NCI-H748 treated with DMSO at 0.1 percent for 48 hours (cell line): ENCODE measurements at places on chromosomes 4 and X.
A peak's percentile ranks its signal among the peaks of the same experiment; 100 is the strongest.

- no peak for DNase-seq
These were observed 22.7 kb downstream of the UNC5C start for GRCh38 chr4:95526075-95526474.

- no peak for DNase-seq
These were observed 189.1 kb downstream of the PDGFC start for GRCh38 chr4:156782491-156782890.

DNA sequence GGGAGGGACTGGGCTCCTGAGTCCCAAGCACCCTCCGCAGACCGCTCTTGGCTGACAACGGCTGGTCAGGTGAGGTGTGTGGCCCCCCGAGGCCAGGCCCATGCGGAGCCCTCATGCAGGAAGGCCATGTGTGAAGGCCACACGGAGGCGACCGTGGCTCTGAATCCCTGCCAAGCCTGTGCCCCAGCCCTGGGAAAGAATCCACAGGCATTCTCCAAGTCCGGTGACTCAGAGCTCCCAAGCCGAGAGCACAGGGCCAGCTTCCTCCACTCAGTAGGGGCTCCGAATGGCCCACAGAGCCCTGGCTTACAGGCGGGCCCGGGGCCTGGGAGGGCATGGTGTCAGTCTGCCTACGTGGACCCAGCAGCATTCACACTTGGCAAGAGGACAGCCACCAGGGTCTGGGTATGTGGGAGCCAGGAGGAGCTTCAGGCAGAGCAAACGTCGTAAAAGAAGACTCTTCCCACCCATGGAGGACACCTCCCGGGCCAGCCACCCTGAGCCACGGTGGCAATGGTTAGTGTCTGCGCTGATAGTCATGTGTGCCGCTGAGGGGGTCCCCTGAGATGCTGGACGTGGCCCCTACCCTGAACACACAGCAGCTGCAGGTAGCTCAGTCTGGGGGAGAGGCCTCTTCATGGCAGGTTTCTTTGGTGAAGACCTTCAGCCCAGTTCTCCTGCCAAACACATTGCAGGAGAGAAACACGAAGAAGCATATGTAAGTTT, 105.7 kb downstream of the PSAPL1 start:
- no peak for DNase-seq

GRCh38 chr4:134057356-134057755, 144.2 kb downstream of the PABPC4L start:
- no peak for DNase-seq

DNA sequence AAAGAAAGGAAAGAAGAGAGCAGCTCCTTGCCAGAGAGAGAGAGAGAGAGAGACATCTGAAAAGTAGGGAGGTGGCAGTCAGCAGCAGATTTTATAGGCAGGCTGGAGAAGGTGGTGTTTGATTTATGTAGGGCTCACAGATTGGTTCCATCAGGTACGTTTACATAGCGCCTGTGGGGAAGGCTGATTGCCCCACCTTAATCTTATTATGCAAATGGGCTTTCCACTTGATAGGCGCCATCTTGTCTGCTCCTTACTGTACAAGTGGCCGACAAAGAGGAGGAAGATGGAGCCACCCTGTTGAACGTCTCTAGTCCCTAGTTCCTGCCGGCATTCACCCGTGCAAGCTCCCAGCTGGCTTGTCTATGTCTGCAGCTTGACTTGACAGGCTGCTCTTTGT, 49.1 kb upstream of the DHRSX start:
- peak; percentile 63 for DNase-seq

DNA sequence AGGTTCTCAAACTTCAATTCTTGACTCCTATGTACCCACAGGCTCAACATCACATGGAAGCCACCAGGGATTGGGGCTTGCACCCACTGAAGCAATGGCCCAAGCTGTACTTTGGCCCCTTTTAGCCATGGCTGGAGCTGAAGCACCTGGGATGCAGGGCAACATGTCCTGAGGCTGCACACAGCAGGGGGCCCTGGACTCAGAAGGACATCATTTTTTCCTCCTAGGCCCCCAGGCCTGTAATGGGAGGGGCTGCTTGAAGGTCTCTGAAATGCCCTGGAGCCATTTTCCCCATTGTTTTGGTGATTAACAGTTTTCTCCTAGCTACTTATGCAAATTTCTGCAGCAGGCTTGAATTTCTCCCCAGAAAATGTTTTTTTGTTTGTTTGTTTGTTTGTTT, 465.1 kb upstream of the PCDH10 start:
- no peak for DNase-seq

GRCh38 chr4:80841587-80842281, 188.8 kb upstream of the BMP3 start:
- no peak for DNase-seq

DNA sequence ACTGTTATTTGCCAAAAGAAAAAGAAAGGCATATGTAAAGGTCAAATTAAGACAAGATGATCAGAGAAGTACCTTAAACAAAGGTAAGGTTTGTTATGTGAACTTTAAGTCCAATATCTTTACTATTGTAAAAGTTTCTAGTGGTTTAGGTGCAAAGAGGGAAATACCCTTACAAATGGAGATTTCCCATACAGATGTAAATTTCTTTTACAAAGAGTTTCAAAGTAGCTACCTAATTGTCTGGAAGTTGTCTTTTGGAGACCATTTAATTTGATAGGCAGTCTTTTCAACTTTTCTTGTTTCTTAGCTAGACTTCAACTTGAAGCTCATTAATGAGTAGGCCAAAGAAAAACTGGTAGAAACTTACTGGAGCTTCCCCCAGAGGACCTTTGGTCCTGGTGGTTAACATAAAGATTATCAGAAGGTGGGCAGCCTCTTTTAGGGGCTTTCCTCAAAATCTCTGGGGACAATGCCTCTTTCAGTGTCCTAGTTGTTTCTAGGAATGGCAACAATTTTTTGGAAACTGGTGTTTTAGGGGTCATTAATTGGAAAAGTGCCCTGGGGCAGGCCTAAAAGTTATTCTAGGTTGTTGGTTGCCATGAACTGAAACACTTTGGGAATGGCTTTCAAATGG, 297.3 kb downstream of the GUCY2F start:
- DNase-seq = no peak

DNA sequence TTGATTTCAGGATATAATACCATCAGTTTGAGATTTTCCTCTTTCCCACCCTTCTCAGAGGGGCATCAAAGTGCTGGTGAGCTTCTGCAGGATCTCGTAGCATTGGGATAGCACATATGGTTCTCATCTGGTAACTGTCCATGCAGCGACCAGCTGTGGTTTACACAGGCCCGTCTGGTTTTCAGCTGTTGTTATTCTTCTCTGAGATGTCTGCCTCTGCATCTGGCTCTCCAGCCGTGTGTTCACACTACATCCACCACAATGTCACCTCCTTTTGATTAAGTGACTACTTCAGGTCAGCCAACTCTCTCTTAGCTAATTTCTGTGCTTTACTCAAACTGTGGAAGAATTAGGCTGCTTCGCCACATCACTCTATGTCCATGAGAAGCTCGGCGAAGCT, 676.7 kb upstream of the TENM3 start:
- no peak for DNase-seq

GRCh38 chr4:87121341-87122065, 98.9 kb downstream of the KLHL8 start:
- DNase-seq = no peak

- no peak for DNase-seq
These were observed 692 bp downstream of the FAM241A start for GRCh38 chr4:112145790-112146501.

- no peak for DNase-seq
These were observed 119.7 kb downstream of the GASK1B start for GRCh38 chr4:158053086-158053485.

DNA sequence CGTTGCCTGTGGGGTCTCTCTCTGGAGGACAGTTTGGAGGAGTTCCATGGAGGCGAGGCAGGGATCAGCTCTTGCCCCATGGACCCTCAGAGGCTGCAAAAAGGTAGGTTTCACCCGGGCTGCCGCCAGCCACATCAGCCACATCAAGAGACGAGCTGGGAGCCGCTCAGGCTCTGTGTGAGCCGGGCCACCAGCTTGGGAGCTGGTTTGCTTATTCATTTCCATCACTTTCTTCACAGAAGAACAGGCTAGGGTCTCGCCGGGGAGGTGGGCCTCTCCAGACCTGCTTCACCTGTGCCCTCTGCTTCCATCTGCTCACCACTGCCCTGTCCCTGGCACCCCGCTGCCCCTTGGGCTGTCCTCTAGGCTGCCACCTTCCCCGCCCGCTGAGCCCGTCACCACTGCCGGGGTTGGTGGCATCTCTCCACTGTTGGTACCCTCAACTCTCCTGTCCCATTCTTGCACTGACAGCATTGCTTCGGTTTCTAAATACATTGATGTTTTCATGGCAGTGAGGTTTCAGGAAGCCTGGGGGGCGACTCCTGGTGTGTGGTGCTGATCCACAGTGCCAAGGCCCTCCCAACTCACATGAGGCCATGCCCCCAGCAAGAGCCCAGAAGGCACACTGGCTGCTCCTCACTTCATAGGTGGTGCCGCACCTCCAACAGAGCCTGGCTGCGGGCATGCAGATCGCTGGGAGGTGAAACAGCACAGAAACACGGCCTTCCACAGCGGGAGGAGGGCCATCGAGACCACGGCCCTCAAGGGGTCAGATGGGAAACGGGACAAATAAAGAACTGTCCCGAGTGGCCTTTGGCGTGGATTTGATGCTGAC, 4.5 kb upstream of the TREX2 start:
- DNase-seq = no peak

DNA sequence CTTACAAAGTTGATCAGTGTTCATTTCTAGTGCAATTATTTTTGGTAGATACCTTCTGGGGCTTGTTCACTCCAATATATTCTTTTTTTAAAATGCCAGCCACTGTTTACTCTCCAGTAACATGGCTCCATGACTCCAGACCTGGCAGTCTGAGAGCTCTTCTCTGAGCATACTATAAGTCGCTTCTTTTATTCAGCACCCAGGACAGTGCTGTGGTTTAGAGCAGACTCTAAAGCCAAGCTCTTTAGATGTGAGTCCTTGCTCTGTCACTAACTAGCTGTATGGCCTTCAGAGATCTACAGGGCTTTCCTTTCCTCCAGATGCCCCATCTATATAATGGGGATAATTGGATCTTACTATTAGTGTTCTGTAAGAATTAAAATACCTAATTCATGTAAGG, 200.2 kb upstream of the FAM241A start:
- DNase-seq = no peak

DNA sequence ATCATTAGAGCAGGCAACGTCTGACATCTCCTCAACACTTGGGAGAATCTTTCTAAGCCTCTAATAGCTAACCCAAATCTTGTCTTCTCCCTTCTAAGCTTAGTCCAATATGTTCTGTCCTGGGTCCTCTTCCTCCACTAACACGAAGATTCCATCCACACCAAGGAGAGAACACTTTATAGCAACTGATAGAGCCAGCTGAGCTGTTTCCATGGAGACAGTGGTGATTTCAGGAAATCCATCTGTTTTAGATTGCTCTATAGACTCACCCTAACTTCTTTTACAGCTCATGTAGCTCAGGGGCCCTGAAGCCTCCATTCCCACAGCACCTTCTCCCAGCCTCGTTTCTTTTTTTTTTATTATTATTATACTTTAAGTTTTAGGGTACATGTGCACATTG, 37.4 kb downstream of the SCD5 start:
- no peak for DNase-seq

GRCh38 chrX:55919367-55920221, 202.0 kb downstream of the RRAGB start:
- no peak for DNase-seq

DNA sequence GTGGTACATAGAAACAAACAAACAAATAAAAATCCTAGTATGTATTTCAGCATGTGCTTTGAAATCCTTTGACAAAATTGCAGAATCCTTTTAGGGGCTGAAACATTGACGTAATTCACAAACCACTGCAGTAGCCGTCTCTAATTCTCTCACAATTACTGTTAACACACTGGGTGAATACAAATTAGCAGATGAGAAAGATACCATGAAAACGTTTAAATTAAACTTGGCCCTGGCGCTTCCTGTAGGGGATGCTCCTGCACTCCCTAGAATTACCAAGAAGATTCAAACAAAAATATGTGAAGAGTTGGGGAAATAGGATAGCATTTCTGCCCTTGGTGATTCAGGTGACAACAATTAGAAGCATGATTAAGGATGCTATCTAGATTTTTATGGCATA, 772.5 kb upstream of the PRKX start:
- DNase-seq = no peak

DNA sequence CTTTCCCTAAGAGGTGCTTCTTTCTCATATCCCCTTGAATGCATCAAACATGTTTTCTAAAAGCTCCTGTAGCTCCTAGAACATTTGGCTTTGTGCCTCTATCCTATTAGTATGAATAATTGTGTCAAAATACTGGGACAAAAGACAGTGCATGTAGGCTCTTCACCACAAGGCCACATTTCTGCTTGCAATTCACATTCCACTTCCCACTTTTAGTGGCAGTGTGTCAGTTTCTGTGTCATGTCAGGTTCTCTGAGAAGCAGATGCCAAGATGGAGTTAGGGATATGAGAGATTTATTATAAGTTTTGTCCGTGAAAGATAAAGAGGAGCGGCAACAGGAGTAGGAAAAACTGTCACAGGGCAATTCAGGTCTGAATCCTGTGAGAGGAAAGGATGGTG, 61.3 kb upstream of the GPRIN3 start:
- no peak for DNase-seq

DNA sequence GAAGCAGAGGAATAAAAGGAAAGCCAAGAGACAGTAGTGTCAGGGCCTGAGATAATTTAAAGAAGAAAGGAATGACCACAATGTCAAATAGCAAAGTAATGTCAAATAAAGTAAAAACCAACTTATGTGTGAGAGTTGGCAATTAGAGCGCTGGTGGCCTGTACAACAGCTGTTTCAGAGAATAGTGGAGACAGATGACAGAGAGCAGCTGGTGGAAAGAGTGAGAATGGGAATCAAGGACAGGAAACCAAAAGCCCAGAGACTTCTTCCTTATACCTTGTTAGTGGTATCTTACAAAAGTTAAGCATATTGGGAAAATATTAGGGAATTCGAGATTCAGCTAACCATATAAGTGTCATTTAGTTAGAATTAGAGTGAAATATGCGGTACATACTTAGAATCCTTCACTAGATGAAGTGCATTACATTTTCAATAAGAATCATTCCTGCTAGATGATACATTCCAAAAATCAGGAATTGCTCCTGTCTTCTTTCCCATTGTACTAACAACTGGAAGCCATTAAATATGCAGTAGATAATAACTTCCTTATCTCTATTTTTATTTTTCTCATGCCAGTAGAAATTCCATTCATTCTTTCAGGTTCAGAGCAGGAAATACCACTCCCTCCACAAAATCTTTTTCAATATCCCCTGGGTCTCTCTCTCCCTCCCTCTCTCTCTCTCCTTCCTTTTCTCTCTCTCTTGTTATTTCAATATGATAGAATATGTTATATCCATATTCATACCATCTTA, 525.4 kb downstream of the CENPC start:
- no peak for DNase-seq

- DNase-seq = no peak
These were observed 58.5 kb downstream of the ADGRA3 start for GRCh38 chr4:22457348-22457747.
